Stimulated activated CD4-positive, alpha-beta T cell treated with anti-CD3 and anti-CD28 coated beads, Interleukin-4, amount 100 ng/mL, for 4 hours (primary cell): ENCODE measurements at places on chromosomes 5 and 9.

DNA sequence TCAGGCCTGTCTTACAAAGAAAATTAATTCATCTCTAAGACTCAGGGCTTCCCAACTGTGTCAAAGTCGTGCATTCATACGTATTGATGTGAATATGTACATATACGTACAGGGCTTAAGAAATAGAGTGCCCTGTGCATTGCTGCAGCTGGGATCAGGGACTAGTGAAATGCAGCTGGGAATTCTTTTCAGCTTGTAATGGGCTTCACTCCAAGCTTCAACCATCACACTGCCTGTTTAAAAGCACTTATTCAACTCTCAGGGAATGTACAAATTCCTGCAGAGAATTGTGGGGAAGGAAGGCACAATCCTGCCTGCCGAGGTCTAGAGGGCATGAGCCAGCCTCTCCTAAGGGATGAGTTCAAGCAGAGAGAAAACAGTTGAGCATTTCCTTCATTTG, 59.6 kb upstream of the MAN2A1 start:
- no peak for DNase-seq

- no peak for DNase-seq
Observed at GRCh38 chr5:109619606-109620005, 70.1 kb upstream of the MAN2A1 start.

GRCh38 chr5:174849426-174849825, 125.0 kb downstream of the MSX2 start:
- no peak for DNase-seq

DNA sequence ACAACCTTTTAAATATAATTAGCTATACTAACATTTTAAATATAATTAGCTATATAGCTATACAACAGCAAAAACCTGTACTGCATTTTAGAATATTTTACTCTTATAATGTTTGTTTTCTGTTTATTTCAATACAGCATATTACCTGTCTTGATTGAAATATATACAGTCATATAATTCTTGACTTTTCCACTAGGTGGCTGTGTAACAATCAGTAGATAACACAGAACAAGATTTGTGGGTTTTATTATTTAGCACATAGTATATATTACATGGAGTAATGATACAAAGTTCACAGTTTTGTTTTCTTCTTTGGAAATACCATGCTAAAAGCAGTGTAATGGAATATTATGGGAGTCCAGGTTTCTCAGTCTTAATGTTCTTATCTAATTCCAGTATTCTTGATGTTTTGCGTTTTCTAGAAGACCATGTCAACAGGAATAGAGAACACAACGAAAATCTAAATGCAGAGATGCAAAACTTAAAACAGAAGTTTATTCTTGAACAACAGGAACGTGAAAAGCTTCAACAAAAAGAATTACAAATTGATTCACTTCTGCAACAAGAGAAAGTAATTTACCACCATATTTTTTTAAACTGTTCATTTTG, 13.3 kb downstream of the HMMR start:
- DNase-seq, result no peak

GRCh38 chr5:146039420-146039819, 66.0 kb downstream of the PLAC8L1 start:
- DNase-seq, result no peak

GRCh38 chr5:135342551-135342875, 56.5 kb downstream of the MACROH2A1 start:
- DNase-seq, result no peak

DNA sequence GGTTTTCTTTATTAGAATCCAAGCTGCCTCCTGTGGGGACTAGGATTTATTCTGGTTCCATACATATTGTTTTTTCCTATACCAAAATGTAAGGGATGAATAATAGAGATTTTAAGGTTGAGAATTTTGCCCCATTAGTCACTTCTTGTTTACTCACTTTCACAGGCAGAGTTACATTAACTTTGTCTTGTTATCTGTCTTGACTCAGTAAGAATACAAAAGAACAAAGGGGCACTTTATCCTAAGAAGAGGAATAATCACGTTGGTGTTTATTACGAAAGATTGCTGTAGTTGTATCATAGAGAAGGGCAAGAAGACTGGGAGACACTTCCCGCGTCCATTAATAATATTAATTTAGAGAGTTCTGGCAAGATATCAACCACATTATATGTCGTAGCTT, 599.7 kb upstream of the FTMT start:
- no peak for DNase-seq

DNA sequence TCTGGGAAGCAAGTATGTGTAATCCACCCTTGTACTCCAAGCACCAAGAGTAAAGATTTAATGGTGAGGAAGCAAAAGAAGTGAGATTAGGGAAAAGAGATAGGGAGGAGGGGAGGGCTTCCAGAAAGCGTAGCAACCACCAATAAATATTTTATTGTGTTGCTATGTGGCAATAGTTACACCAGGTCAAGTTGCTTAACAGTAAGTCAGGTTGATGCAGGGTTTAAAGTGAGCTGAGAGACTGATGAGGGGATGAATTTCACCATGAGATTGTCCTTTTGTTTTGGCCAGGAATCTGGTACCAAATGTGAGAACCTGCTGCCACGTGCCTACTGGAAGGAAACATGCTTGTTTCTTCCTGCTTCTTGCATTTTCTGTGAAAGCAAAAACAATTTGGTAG, 62.7 kb downstream of the PCSK5 start:
- no peak for DNase-seq

DNA sequence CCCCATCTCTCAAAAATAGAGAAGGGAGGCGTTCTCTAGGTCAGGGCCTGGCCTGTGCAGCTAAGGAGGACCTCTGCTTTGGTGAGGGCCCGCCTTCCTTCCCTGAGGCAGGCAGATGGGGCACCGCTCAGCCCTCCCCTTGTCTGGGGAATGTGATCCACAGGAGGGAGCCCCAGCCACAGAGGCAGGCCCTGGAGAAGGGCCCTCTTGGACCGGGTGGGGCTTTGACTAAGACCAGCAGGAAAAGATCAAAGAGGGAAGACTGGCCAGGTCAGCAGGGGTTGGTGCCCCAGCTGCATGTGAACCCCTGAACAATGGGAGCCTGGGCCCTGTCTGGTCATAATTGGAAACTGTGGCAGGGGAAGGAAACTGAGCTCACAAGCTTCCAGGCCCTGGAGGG, 21.9 kb downstream of the PTPA start:
- no peak for DNase-seq

- no peak for DNase-seq
Observed at GRCh38 chr5:119332208-119332607, 23.6 kb upstream of the TNFAIP8 start.

DNA sequence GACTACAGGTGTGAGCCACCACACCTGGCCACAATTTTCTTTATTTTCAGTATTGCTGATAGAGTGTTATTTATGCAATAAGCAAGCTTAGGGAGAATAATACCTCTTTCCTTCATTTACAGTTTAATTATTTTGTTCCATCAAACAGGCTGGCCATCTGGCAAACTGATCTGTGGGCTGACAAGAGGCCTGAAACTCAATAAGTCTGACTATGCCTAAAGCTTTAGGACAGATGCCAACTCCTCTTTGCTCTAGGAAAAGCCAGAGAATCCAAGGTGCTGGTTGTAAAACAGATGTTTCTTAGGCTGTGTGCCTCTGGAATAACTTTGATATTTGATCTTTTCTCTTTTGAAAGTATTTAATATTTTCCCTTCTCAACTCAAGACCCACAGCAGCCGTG, 98.4 kb downstream of the TARS1 start:
- DNase-seq, result no peak

- DNase-seq, result no peak
Observed at GRCh38 chr9:75002422-75003023, 25.6 kb downstream of the CARNMT1 start.

GRCh38 chr9:111691672-111692329, 30.4 kb downstream of the GNG10 start:
- DNase-seq, result no peak

- no peak for DNase-seq
Observed at GRCh38 chr9:14006386-14007187, 307.4 kb downstream of the NFIB start.

- DNase-seq, result no peak
Observed at GRCh38 chr5:127027539-127027938, 2.8 kb downstream of the MARCHF3 start.

- no peak for DNase-seq
Observed at GRCh38 chr5:113057557-113057984, 81.0 kb downstream of the DCP2 start.

GRCh38 chr9:95820074-95820473, 55.4 kb upstream of the ERCC6L2 start:
- DNase-seq, result no peak

- no peak for DNase-seq
Observed at GRCh38 chr5:159908591-159908940, 7.7 kb upstream of the ADRA1B start.

DNA sequence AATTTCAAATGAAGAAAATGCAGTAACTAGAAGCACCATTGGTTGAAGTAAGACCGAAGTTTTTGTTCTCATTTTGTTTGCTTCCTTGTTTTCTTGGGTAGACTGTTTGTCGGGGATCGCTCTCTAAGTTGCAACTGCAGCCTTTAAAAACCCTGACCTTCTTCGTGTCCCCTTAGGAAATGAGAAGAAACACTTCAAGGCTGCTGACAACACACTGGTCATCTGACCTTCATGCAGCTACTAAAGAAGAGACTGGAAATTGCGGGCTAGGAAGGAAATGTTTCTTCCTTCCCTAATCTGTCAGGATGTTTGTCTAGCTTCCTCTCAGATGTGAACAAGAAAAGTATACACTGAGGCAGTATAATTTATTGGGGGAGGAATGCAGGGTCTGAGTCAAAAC, 50.7 kb upstream of the CHSY3 start:
- no peak for DNase-seq

DNA sequence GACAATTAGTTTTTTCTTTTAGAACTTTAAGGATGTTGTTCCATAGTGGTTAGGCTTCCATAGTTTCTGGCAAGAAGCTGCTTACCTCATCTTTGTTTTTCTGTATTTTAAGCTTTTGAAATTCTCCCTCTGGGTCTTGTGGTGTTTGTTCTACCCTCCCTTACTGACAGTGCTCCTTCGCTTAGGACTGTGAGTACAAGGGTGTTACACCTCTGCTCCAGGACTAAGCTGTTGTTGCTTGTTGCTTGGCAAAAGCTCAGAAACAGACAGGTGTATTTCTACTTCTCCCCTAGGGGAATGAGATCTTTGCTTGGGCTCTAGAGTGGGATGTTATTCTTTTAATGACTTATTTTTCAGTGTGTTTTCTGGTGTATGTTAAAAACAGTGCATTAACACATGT, 225.2 kb downstream of the WDR70 start:
- DNase-seq, result no peak

DNA sequence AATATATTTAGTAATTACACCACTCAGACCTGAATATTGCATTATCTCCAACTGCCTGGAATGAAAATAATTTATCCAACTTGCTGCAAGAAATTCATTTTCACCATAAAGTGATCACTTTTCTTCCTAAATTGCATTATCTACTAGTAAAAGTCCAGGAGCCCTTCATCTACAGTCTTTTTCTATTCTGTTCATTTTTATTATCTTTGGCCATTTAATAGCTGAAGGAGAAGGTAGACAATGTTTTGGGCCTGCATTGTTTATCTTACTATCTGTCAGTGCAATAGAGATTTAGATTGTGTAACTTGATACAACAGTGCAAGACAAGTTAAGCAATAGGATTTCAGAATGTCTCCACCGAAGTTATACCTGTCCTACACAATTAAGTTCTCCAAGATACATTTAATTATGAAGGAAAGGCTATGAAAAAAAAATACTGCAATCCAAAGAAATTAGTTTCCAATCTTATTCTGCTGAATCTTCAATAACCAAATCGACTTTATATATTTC, 1339.7 kb upstream of the CDH6 start:
- no peak for DNase-seq

GRCh38 chr5:132408456-132408855, 38.9 kb downstream of the SLC22A5 start:
- no peak for DNase-seq

GRCh38 chr5:106875591-106876297, 795.0 kb downstream of the EFNA5 start:
- no peak for DNase-seq

- no peak for DNase-seq
Observed at GRCh38 chr5:64292611-64293215, 127.1 kb downstream of the RNF180 start.

DNA sequence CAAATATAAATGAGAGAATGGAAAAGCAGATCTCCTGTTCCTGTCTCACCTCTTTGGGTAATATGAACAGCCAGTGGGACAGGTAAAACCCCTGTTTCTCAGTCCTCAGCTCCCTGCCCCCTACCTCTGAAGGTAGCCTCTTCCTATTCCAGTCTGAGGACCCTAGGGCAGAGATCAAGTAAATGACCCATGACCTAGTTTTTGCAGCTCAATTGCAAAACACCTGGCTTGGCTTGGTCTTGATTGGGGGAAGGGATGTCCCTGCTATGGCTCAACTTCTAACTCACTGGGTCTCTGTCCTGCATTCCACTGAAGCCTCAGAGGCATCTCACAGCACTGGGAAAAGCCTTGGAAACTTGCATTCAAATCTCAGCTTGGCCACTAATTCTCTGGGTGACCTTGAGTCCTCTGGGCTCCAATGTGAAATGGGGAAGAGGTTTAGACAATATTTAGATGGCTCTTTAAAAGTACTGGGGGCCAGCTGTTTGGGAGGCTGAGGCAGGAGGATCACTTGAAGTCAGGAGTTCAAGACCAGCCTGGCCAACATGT, 1.6 kb upstream of the GALT start:
- DNase-seq, result no peak

DNA sequence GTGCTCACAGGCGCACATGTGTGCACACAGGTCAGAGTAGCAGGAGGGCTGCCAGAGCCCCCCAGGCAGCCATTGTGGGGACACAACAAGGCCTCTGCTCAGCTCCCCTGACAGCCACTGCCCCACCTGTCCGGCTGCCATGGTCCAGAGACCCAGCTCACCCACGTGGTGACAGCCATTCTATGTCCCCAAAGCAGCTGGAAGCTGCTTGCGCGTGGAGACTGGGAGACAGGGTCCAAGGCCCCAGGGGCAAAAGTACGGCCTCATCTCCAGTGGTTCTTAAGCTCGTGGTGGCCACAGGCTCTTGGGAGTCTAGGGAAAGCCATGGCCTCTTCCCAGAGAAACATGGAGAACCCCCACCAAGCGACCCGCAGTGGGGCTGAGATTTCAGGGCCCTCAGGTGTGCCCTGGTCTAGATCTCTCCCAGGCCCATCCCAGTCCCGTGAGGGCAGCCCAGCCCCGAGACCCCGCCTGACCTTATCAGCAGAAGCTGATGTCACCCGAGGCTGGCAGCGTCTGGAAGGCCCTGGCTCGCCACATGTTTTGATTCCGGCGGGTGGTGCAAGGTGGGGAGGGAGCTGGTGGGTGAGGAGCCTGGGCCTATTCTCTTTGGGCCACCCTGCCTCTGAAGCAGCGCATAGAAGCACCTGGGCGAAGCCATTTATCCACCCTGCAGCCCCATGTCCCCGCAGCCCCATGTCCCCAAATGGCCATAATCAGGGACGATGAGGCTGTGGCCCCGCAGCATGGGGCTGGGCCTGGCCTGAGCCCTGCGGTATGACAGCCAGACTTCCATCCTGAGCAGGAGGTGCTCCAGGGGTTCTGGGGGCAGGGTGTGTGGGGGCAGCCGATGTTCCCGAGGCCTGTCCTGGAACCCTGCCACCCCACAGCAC, 31.7 kb downstream of the GLT6D1 start:
- no peak for DNase-seq

DNA sequence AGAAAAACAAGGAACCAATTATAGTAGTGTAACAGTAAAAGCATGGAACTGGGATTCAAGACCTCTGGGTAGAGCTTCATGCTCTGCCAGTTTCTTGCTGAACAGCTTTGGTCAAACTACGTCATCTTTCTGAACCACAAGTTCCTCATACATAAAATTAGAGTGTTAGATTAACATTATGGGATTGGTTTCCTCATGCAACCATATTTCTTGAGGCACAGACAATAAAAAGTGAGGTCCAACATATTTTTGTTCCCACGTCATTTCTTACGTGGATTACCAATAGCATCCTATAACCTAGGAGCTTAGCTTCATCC, 354.8 kb downstream of the TMEM232 start:
- no peak for DNase-seq
